Fibroblast of skin of back (primary cell): ENCODE measurements at places on chromosomes 11 and 22.
A peak's percentile ranks its signal among the peaks of the same experiment; 100 is the strongest.

- DNase-seq: peak; percentile 23
These were observed 112.6 kb downstream of the CADM1 start for GRCh38 chr11:115391598-115391997.

DNA sequence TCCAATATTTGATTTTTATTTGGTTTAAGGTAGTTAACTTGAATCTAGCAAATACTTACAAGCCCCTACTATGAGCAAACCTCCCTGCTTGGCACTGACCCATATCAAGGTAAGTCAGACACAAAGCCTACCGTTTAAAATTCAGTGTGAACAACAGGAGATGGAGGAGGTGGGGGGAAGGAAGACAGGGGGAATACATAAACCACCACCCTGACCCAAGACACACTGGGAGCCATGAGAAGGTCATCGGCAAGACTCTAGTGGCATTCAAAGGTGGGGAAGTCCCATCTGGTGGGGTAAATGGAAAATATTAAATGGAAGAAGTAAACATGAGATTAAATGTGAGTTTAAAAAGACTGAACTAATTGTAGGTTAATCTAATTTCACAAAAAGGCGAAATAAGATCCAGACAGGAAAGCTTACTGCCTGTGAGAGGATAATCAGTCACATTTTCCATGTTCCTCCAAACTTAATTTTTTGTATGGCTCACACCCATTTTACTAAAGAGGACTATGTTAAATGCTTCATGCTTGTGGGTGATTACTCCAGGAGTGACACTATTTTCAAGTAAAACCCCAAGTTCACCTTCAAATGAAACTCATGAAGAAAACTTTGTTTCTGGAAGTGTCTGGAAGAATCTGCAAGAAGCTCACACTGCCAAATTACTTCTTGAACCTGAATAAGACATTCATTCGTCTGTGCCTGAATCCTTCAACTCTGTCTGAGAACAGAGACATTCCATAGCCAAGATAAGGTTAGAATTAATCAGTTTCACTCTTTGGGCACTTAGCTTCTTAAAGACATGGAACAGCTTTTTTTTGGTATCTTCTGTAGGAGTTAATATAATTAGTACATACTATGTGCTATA, 51.7 kb downstream of the PITPNB start:
- peak; percentile 31 for DNase-seq

GRCh38 chr22:22934543-22935055, 47.0 kb downstream of the IGLL5 start:
- no peak for DNase-seq

GRCh38 chr22:47593911-47594311, 831.5 kb downstream of the TBC1D22A start:
- no peak for DNase-seq

DNA sequence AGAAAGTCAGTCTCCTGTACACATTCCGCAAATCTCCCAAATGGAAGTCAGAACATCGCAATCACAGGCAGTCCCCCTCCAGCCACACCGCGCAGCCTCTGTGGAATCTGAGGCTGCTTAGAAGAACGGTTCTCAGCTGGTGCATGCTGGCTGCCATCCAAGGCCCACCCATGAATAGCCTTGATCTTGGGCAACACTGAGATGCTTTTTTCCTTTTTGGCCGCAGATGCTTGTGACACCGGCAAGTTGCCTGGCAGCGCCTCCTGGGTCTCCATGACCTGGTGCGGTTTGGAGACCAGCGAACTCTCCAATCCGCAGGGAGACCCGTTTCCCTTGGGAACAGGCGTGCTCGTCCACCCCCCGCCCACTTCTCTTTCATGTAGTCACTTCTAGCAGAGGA, 26.3 kb upstream of the PHF21B start:
- no peak for DNase-seq

DNA sequence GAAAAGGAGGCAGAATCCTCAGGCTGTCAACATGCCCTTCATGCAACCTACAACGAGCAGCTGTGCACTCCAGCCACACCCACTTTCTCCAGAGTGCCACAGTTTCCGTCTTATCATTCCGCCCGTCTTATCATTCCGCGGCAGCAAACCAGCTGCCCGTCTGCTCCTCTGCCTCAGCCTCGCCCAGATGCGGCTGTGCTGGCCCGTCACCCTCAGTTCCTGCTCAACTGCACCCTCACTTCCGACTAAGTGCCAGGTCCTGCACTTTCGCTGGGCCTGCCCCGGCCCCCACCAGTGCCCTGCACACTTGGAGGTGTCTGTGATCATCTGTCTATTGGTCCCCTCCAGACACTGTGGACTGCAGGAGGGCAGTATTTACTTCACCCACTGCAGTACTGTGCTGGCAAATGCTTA, 43.7 kb downstream of the MICAL3 start:
- no peak for DNase-seq

- DNase-seq: no peak
These were observed 27.8 kb downstream of the POLR3H start for GRCh38 chr22:41516462-41516861.

DNA sequence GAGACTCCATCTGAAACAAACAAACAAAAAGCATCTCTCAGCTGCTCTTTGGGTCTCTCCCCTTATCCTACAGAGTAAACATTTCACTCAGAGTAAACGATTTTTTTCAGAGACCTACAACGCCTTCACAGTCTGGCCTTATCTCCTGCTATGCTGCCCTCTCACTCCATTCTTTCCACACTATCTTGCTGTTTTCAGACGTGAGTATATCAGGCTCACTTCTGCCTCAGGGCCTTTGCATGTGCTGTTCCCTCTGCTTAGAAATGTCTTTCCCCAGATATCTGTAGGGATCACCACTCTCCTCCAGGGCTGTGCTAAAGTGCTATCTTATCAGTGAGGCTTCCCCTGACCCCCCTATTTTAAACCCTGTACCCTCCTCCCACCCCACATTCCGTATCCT, 6.5 kb downstream of the RIBC2 start:
- no peak for DNase-seq

DNA sequence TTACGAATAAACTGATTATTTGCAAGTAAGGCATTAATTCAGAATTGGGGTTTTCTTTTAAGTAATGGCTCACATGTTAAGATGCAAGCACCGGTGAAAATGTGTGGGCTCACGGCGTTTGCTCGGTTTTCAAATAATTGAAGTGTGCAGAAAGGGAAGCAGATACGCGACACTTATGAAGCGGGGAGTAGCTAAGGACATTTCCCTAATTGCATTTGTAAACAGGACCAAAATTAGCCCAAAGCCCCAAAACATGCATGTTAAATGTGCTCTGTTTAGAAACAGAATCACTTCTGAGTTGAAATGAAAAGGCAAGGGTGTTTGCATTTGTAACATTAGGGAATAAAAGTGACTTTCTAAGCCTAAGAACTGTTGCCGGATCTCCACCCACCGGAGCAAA, 61.3 kb downstream of the ELFN2 start:
- DNase-seq: no peak

DNA sequence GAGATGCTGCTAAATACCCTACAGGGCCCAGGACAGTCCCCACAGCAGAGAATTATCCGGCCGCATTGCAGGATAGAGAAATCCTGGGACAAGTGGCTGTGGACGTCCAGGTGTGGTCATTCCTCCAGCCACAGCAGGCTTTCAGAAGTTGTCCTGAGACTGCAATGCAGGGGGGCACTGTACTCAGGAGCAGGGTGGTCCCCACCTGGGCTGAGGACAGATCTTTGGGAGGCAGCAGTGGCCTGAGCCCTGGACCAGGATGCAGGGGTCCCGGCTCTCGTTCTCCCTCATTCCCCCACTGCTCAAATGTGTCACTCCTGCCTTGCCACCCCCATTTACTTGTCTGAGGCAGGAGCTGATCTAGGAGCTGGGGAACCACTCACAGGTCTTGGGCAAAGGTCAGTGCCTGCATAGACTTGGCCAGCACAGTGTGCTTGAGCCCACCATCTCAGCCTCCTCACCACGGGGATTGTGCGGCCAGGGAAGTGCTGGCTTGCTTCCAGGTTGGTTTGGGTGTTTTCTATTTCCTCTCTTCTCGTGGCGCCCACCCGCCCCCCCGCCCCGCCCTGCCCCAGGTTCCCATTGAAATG, 15.3 kb downstream of the LINC01488 start:
- DNase-seq: no peak

- peak; percentile 35 for DNase-seq
These were observed 701 bp downstream of the TMEM216 start for GRCh38 chr11:61392981-61393595.

- peak; percentile 74 for DNase-seq
These were observed at the start of gene CSNK1E for GRCh38 chr22:38317122-38317994. Gene CSNK1E (minus strand): TSS chr22:38317433. CDS start chr22:38314157, 3,276 bp downstream.

GRCh38 chr11:114311946-114312345, 15.7 kb downstream of the NNMT start:
- DNase-seq: no peak

DNA sequence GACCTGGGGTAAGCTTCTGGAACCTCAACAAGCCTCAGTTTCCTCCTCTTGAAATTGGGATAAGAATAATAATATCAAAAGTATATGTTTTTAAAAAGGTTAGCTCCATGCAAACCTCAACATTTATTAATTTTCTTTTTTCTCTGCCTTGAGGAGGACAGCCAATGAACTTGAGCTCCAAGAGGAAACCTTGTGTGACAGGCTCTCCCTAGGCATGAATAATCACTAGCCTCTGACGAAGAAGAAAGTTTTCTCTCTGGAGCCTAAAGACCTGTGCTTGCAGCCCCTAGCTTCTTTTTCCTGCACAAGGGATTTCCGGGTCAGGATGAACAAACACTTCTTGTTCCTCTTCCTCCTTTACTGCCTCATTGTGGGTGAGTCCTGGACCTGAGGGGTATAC, at the start of gene PATE3:
Gene PATE3 (plus strand): TSS at position 301 of the 400 bp plus-strand sequence. CDS start 25 bp downstream, at position 326.
- no peak for DNase-seq

DNA sequence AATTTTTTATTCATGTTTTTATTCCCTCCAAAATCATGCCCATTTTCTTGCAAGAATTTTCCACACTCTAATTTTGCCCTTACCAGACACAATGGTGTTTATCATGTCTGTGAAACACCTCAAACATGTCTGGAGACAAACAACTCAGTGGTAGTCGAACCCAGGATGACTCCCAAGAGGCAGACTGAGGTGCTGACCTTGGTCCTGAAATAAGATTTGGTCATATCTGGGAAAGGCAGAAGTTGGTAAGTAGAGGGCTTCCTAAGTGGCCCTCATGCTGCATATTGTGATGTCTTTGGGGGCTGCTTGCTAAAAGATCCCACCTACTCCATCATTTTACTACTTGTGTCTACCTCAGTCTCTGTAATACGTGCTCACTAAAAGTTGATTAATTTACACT, 369.4 kb upstream of the ISX start:
- DNase-seq: no peak

DNA sequence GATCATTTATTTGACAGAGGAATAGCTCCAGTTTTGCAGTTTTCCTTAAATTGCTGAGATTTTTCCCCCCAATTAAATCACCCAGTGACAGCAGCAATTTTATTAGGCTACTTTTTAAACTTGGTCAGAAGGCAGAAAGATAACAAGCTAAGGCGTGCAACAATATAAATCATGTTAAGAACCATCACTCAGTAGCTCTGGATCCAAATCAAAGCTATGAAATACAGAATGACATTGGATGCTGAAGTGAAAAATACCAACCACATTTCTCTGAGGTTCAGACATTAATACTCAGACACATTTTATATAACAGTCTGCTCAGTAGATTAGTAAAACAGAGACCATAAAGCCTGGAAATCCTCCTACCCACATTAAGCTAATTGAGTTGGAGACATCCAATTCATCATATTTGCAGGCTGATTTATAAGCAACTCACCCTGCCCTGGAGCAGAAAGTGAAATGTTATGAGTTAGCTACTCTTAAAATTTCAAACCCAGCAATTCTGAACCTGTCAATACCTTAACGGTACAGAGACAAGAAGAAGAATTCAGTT, 1108.4 kb downstream of the DLG2 start:
- no peak for DNase-seq

DNA sequence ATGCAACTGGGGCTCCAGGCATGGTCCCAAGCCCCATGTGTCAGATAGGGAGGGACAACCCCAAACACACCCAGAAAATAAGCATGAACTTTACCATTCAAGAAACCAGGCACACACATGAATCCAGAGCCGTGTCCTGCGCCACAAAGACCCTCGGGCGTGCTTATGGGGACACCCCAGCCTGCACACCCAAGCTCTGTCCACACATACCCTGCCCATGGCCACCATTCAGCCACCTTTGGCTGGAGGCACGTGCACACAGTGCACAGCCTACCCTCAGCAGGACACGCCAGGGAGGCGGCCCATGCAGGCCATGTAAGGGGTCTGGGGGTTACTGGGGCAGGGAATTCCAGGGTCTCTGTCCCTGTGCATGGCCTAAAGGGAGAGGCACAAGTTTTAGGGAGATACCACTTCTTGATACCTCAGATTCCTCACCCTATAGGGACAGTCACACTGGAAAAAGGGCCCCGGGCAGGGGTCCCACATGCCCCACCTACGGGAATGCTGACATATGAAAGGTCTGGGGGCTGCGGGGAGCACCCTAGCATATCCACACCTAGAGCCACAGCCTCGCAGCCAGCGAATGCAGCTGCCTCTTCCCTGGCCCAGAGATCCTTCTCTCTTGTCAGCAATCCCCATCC, 20.6 kb downstream of the PACSIN2 start:
- DNase-seq: no peak

- peak; percentile 58 for DNase-seq
These were observed 12.2 kb upstream of the MRPL17 start for GRCh38 chr11:6695377-6695776.

GRCh38 chr11:130427581-130428315, 661 bp downstream of the ADAMTS8 start:
- no peak for DNase-seq

- DNase-seq: no peak
These were observed 61.4 kb downstream of the EFCAB6 start for GRCh38 chr22:43750751-43751150.

DNA sequence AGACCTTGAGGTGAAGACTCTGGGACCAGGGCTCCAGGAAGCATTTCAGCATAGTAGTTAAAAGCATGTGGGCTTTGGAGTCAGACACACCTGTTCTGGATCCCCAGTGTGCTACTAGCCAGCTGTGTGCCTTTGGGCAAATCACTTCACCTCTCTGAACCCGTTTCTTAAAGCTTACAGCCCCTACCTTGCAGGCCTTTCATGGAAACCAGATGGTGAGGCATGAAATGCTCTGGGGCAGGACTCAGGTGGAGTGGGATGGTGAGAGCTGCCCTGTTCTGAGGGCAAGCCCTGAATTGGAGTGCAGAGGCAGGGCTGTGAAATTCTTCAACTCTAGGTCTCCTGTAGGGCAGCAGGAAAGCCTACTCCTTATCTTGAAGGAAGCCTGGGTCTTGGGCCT, 10.5 kb downstream of the UCP2 start:
- no peak for DNase-seq

GRCh38 chr11:63599211-63600122, 14.8 kb downstream of the PLAAT3 start:
- peak; percentile 94 for DNase-seq
